ENCODE measurements at places on chromosomes 3 and 15.

GRCh38 chr3:127775398-127776109, 46.8 kb downstream of the MGLL start:
- DNase-seq, result no peak

DNA sequence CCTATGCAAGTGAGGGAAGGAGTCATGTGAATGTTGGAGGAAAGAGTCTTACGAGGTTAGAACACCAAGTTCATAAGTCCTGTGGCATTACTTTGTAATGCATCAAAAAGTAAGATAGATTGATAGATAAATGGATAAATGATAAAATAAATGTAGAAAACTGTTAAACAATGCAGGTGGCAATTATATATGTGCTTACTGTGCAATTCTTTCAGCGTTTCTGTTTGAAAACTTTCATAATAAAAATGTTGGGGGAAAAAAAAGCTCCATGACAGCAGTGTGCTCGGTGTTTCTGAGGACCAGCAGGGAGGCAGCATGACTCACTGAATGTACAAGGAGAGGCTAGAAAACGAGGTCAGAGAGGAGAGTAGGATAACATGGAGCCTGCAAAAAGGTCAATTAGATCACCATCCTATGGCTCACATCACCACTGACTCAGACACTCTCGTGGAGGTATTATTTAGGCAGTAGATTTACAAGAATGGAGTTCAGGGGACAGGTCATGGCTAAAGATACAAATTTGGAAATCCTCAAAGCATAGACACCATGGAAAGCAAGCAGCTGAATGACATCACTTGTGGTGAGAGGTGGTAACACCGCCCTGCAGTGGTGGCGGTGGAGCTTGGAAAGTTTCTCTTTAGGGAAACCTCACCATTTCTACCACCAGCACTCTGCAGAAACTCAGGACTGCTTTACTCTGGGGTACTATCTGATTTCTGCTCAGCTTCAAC, 219.8 kb downstream of the CTNNB1 start:
- DNase-seq, result no peak

- DNase-seq, result no peak
These were observed 21.9 kb upstream of the TSEN2 start for GRCh38 chr3:12462159-12462947.

DNA sequence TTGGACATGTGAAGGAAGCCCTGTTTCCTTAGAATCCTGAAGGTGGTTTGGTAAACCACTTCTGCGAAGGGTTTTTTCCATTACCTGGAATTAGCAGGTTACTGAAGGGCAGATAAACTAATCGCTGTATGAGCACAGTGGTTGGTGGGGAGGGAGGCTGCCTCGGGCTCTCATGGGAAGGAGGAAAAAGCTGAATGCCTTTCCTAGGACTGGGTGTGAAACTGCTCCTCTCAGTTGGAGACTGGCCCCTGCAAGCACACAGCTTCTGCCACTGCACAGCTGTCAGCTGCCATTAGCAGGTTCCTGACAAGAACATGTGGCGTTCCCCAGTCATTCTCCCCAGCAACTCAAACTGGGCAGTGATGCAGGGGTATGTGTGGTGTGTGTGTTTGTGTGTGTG, 376.3 kb downstream of the GAP43 start:
- DNase-seq, result no peak

GRCh38 chr3:76051145-76051544, 265.8 kb upstream of the ZNF717 start:
- no peak for DNase-seq

DNA sequence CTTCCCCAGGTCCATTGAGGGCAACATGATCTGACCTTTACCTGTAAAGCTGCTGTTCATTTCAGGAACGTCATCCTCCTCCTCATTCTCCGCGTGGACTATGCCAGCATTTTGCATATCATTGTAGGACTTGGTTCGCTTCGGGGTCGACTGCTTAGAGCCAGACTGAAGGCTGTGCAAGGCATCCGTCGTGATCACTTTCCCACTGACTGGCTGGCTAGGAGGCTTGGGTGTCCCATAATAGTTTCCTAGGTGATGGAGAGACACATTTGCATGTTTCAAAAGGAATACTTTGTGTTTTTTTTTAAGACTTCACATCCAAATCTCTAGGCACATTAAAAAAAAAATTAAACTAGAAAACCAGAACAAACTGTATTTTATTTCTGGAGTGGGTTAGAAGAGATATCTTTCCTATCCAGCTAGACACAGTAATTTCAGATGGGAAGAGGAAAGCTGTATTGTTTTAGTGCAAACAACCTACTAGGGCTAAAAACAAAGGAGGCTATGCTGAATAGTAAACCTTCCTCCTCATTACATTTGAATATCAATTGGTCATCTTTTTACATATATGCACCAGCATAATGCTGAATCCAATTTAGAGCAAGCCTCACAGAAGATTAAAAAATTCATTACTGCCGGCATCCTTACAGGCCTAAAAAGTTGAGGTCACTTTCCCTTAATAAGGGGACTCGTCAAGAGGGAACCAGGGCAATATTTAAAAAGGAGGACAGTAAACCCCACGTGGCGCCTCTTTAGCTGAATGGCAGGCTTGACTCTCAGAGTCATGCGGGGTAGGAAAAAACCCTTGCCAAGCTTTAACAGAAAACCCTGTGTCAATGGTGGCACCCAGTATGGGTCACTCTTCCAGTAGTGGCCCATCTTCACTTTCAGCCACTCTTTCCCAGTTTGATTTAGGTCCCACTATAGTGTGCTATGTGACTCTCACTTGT, 559.9 kb downstream of the MAGI1 start:
- DNase-seq, result no peak

DNA sequence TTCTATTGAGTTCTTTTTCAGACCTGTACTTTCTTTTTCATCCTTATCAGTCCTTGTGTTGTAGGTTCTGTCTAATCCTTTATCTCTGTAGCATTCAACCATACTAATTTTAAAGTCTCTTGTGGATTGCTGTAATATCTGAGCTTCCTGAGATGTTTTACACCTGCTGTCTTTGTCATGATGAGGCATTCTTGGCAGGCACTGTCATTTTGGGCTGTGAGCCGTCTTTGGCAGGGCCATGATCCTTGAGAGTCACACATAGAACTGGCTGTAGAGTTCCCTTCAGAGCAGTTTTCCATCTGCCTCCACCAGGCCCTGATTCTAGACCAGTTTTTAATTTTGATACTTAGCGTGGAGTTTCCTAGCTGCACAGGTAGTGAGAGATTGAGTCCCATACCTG, 6.7 kb downstream of the EFCC1 start:
- no peak for DNase-seq

DNA sequence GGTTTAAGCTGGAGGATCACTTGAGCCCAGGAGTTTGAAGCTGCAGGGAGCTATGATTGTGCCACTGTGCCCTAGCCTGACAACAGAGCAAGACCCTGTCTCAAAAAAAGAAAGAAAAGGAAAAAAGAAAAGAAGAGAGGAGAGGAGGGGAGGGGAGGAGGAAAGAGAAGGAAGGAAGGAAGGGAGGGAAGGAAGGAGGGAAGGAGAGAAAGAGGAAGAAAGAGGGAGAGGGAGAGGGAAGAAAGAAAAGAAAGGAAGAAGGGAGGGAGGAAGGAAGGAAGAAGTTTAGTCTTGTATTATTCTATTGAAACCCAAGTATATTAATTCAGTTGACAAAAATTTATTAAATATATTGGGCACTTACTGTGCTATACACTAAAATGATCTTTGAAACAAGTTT, 11.5 kb downstream of the GOLM2 start:
- no peak for DNase-seq

DNA sequence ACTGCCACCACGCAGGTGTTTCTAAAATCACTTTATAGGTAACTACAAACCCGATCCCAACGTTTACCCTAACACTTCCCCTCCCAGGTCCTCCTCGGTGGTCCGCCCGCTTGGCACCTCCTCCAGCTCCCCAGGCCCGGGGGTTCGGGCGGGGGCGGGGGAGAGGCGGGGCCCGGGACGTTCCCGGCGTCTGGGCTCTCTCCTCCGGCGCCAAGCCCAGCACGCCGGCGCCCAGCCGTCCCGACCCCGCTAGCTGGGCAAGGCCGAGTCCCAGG, 562 bp downstream of the CGGBP1 start:
- DNase-seq, result no peak

DNA sequence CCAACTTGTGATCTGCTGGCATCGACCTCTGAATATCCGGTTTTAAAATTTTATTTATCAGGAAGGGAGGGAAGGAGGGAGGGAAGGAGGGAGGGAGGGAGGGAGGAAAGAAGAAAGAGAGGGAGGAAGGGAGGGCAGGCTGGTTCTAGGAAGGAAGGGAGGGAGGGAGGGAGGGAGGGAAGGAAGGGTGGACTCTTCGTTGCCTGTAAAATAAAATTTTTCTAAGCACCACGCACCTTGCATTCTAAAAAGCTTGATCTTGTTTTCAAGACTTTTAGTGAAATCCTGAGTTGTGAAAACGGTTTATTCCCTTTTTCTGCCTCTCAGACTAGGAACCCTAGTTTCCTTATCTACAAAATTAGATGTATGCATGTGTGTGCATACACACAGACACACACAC, 101.7 kb upstream of the RAP2B start:
- no peak for DNase-seq

- DNase-seq, result no peak
These were observed 21.9 kb upstream of the SQOR start for GRCh38 chr15:45612790-45613415.

DNA sequence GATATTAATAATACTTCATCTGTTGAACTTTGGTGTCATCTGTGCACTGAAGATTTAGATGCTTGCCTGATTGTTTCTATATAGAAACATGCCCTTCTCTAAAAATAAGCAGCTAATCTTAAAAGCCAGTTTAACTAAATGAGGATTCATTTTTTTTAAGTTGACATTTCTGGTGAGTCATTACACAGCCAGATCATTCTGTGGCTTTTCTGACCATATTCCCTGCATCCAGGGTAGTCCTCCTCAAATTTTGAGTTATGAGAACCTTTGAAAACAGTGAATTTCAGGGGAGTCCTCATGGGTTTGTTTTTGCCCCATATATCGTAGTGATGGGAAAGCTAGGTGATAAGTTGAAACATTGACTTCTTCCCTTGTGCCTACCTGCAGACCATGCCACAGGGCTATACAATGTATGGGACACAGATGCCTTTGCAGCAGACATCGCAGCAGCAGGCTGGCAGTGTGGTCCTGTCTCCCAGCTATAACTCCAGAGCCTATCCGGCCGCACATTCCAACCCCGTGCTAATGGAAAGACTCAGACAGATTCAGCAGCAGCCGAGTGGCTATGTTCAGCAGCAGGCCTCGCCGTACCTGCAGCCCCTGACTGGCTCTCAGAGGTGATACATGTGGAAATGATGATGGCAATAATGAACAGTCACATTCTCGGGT, 26.5 kb upstream of the P2RY12 start:
- DNase-seq, result no peak

GRCh38 chr3:172982736-172983364, 158.2 kb downstream of the SPATA16 start:
- no peak for DNase-seq

GRCh38 chr15:66494262-66494661, 3.3 kb downstream of the SNAPC5 start:
- no peak for DNase-seq

DNA sequence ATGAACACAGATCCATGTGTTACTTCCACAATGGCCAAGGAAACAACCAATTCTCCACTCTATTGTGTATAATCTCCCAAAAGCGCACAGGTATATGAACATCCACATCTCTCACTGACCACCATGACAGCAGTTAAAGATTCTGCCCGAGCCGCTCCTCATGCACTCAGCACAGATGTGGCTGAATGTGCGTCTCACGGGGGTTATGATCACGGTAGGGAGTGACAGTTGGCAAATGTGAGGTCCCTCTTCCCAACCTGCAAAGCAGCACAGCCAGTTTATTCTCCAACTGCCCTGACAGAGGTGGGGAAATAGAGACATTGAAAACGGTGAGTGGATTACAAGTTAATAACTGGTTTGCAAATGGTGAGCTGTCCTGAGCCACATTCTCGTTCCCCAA, 17.6 kb downstream of the FOXP1 start:
- DNase-seq, result no peak
